ENCODE measurements at places on chromosomes 1 and 21.

- H3K4me3 ChIP-seq: no peak overlapping the region
- no peaks in the 10 kb centered on the region for H3K27me3 ChIP-seq
- no peaks in the 10 kb centered on the region for H3K36me3 ChIP-seq
- H3K4me1 ChIP-seq: peaks cover 18% of the 10 kb centered on the region
- DNase-seq: no peak
Measured at GRCh38 chr1:58849551-58849950, 65.7 kb upstream of the JUN start.

DNA sequence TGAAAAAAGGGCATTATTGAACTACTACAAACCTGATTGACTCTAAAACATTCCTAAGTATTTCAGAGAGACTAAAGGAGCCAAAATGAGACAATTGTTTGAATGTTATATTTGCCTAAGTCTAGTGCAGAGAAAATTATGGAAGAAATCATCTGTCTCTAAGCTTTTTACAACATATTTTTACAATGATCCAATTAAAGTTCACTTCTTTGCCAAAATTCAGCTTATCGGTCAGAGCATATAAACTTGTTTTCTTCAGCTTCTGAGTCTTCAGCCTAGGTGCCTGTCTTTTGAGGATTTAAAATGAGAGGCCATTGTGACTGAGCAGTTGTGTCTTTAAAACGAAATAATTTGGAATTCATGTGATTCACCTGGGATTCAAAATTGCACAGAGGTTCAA is 181.2 kb upstream of the SGIP1 start:
- H3K36me3 ChIP-seq: no peaks in the 10 kb centered on the region
- H3K27ac ChIP-seq: no peak overlapping the region
- no peak for DNase-seq
- no peak overlapping the region for H3K4me3 ChIP-seq

GRCh38 chr1:100631015-100631551 is 88.5 kb upstream of the VCAM1 start:
- H3K36me3 ChIP-seq: no peaks in the 10 kb centered on the region
- H3K27me3 ChIP-seq: no peaks in the 10 kb centered on the region
- no peak for DNase-seq
- no peak overlapping the region for H3K4me3 ChIP-seq

GRCh38 chr1:119768778-119769177 is at the start of gene HMGCS2:
TSS of gene HMGCS2 (minus strand) at chr1:119768905. CDS start at chr1:119768844, 61 bp downstream.
- DNase-seq: no peak
- no peak within 1 kb of the TSS for H3K27ac ChIP-seq
- H3K27me3 ChIP-seq: no peaks in the 10 kb centered on the region
- no peak within 1 kb of the TSS for H3K4me3 ChIP-seq

DNA sequence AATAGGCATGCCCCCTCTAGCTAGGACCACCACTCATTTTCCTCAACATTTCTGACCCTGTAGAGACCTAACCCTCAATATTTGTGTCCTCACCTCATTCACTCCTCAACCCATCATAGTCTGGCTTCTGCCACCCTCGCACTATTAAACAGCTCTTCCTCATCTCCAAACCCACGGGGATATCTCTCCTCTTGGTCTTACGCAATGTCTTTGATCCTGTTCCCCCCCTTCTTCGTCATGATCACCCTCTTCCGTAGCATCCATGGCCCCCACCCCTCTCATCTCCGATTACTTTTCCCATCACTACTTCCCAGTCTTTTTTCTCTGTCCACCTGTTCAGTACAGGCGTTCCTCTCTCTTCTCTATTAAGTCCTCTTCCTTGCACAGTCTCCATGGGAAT is 51.7 kb upstream of the SPOCD1 start:
- no peak for DNase-seq
- no peaks in the 10 kb centered on the region for H3K27me3 ChIP-seq
- H3K36me3 ChIP-seq: no peaks in the 10 kb centered on the region
- H3K27ac ChIP-seq: no peak overlapping the region
- H3K4me3 ChIP-seq: no peak overlapping the region

GRCh38 chr1:36322786-36323635 is 434 bp downstream of the EVA1B start:
- no peak for DNase-seq
- H3K4me3 ChIP-seq: peak overlapping the region; percentile 77
- peaks cover 48% of the 10 kb centered on the region for H3K4me1 ChIP-seq
- no peaks in the 10 kb centered on the region for H3K27me3 ChIP-seq
- peak overlapping the region; percentile 96 for H3K27ac ChIP-seq

GRCh38 chr1:243748706-243749283 is 101.2 kb downstream of the AKT3 start:
- no peak for DNase-seq
- no peaks in the 10 kb centered on the region for H3K27me3 ChIP-seq
- H3K4me3 ChIP-seq: no peak overlapping the region
- no peak overlapping the region for H3K27ac ChIP-seq
- H3K36me3 ChIP-seq: no peaks in the 10 kb centered on the region

Data from vagina (tissue), 2 donors.